ENCODE measurements at places on chromosomes 1 and 21.

DNA sequence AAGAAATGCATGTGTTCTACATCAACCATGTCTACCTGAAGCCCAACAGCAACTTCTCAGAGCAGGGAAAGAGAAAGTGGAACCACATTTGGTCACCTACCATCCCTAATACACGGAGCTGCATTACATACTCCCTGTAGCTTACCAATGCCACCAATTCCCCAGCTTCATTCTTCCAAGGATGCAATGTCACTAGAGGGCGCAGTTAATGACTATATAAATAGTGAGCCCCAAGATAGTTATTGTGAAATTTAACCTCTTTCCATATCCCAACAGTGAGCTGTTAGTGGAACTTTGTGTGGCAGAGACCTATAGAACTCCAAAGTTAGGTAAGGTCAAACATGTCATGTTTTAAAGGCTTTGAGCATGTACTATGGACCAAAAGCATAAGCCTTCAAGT, 618.3 kb downstream of the SMYD3 start:
- DNase-seq = no peak

DNA sequence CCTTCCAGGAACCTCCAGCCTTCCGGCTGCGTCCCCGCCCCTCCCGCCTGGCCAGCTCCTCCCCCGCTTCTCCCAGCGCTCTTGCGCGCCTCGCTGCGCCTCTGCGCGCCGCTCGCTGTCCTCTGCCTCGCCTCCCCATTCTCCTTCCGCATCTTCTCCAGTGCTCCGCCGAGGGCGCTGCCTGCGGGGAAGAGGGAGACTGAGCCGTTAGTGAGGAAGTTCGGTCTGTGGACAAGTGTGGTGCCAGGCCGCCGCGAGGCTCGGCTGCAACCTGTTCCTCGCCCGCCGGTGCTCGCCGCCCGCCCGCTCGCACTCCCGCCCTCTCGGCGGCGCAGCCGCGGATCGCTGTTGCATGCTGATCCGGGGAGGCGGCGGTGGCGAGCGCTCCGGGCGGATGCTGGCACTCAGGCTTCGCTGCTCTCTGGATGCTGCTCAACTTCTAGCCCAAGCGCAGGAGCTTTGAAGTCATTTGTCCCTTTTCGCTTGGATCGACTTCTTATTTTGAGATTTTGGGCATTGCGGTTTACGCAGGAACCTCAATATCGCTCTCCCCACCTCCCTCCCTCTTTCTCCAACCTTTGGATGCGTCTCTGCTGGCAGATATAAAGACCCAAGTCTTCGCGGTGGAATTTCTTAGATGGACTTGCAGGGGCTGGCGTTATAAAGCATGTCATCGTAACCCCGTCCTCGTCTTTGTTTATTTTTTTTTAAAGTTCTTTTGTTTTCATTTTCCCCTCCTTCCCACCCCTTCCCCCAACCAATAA, 614 bp upstream of the CACNA1E start:
- DNase-seq = peak; percentile 37

- no peak for DNase-seq
Observed at GRCh38 chr1:51686450-51686849, 69.6 kb downstream of the OSBPL9 start.

GRCh38 chr1:46464013-46464548, 25.6 kb upstream of the DMBX1 start:
- DNase-seq = no peak

GRCh38 chr1:43315481-43315880, 14.7 kb downstream of the TIE1 start:
- no peak for DNase-seq

GRCh38 chr1:160197231-160197630, 6.9 kb downstream of the CASQ1 start:
- DNase-seq = no peak

- no peak for DNase-seq
Observed at GRCh38 chr1:107196973-107197562, 56.2 kb downstream of the NTNG1 start.

DNA sequence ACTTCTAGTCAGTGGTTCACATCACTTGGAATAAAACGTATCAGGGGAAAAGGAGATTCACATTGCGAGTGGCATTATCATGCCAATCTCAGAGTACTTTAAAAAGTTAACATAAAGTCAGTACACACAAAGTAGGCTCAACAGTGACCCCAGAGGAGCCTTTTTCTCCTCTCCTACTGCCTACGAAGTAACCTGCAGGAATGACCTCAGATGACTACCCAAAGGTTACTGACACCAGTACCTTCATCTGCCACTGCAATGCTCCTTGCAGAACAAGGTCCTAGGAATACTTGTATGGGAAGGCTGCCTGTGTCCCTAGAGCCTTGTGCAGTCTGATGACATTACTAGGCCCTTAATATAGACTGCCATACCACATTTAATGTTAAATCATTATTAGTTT, 389.8 kb upstream of the LYPLAL1 start:
- no peak for DNase-seq

DNA sequence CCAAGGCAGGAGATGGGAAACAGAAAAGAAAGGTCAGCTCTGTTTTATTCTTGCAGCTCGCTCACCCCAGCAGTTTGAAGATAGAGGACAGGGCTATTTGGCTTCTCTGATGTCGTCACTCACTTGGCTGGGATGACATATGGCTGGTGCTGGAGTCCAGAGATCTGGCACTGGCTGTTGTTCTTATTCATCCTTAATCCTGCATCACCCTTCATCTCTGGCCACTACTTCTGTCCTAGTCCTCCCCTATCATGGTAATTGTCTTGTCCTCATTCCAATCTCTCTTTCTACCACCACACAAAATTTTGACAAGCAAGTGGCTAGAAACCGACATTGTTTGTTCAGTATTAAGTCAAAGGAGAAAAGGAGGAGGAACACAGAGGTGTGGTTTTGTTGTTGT, 103.8 kb upstream of the PDE4B start:
- DNase-seq = no peak

- DNase-seq = no peak
Observed at GRCh38 chr1:212166644-212167043, 118.6 kb upstream of the PPP2R5A start.

DNA sequence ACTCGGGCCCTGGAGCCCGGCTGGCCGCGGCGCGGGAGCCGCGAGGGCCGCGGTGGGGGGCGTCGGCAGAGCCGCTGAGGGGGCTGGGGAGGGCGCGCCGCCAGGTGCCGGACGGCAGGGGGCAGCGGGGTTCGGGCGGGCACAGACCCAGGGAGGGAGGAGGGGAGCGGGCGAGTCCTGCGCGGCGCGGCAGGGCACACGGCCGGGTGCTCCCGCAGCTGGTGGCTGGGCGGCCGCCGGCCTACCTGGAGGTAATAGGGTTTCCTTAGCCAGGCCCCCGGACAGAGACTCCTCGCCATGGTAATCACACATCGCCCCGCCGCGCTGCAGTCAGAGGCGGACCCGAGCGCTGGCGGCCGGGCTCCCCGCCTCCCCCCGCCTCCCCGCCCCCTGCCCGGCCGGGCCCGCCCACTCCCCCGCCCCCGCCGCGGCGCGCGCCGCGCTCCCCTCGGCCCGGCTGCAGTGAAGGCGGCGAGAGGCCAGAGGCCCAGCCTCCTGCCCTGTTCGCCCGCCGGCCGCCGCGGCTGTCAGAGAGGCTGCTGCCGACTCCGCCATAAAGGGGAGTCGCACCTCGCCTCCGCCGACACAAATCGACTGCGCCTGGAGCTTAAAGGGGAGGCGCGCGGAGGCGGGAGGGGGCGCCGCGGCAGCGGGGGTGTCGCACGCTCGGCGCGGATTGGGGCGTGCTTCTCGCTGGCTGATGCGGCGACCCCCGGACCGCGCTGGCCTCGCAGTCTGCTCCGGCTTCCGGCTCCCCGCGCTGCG, at the start of gene DIPK1A:
DIPK1A (minus strand) TSS at position 332 of the 765 bp plus-strand sequence; CDS start at position 299, 33 bp downstream.
- peak; percentile 91 for DNase-seq

DNA sequence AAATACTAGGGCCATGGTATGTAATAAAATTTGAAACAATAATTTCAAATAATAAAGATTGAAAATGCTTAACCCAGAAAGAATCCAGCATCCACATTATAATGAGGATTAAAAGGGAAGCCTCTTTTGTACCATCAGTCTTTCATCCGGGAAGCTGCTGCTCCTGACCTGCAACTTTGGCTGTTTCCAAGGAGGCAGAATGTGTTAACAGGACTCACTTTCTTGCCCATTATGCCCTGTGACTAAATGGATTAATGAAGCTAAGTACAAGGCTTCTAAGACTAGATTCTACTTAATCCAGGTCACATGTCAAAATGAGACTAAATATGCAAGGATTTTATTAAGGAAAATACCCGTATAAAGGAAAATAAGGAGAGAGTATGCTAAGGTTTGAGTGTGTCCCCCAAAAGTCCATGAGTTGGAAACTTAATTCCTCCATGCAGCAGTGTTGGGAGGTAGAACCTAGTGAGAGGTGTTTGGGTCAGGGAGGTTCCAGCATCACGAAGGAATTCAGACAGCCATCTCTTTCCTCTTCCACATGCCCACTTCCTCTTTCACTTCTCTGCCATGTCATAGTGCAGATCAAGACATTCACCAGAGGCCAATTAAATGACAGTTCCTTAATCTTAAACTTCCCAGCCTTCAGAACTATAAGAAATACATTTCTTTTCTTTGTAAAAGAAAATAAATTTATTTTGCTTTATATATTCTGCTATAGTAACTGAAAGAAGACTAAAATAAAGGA, 27.7 kb downstream of the FMO2 start:
- no peak for DNase-seq

GRCh38 chr1:184905601-184906322, 68.5 kb downstream of the NIBAN1 start:
- no peak for DNase-seq

GRCh38 chr1:87902830-87903229, 574.1 kb downstream of the LMO4 start:
- no peak for DNase-seq

DNA sequence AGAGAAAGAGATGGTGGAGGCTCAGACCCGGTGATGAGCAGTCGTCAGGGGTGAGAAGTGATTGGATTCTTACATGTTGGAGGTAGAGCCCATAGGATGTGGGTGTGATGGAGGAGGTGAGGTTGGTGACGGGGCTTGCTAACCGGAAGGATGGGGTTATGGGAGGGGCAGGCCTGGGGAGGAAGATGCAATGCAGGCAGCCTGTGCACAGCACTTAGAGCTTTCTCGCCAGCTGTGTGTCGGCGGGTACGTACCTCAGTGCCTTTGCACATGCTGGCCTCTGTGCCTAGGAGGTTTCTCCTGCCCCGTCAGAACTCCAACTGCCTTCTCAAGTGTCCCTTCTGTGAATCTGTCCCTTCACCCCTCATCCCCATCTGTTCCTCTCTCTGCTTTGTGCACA, 2.9 kb upstream of the BSND start:
- no peak for DNase-seq

DNA sequence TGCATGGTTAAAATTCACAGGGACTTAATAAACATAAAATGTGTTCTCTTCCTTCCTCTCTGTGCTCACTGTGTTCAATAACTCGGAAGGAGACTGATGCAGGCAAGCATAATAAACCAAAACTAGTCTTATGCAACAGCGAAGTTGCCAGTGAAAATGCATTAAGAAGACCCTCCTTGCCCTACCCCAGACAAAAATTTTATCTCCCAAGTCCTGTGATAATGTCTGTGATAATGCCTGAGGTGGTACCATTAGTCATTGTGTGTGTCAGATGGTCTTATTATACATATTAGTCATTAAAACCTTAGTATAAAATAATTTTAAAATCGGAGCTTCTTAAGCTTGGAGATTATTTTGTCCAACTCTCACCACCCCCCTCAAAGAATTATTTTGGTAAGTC, 97.8 kb downstream of the NGF start:
- DNase-seq = no peak

DNA sequence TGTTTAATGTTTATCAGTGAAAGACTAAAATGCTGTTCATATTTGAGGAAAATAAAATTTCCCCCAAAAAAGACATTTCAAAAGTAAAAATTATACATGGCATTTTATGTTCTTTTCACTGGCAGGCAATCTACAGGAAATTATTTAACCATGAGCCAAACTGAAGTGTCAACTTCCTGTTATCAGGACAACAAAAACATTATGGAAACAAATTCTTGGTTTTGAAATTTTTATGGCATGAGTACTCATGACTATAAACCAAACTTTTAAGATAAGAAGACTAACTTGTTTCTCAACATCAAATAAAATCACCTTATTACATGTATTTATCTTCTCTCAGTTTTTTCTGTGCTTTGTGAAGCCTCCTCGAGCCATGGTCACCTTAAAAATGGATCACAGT, 698.6 kb downstream of the LTN1 start:
- no peak for DNase-seq

DNA sequence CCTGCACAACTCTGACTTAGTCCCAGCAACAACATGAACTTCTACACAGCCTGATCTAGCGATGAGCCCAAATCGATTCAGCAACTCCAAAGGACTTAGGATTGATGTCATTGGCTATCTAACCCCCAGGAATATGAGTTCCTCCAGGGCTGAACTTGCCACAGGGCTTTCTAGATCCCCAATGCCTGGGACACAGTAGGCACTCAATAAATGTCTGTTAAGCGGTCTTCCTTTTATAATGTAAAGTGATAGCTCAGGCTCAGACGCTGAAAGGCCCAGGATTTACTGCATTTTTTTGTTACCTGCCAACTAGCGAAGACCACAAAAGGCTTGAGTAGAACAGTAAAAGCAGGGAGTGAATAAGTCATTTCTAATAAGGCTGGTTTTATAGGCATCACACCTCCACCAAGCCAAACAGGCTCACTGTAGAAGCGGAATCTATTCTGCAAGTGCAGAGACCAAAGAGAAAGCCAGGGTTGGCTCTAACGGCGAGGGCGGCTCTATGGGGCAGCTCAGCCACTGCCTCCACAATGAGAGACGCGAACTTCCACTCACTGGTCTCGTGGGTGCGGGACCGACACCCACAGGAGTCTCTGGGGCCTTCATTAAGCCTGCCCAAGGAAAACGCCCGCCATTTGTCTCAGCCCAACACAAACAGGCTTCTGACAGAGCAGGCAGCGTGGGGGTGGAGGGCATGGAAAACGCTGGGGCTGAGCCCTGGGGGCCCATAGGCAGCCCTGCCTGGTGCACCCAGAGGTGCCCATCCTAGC, 52.0 kb downstream of the HLCS start:
- no peak for DNase-seq

GRCh38 chr1:67208217-67208616, 42.0 kb downstream of the IL23R start:
- DNase-seq = no peak

DNA sequence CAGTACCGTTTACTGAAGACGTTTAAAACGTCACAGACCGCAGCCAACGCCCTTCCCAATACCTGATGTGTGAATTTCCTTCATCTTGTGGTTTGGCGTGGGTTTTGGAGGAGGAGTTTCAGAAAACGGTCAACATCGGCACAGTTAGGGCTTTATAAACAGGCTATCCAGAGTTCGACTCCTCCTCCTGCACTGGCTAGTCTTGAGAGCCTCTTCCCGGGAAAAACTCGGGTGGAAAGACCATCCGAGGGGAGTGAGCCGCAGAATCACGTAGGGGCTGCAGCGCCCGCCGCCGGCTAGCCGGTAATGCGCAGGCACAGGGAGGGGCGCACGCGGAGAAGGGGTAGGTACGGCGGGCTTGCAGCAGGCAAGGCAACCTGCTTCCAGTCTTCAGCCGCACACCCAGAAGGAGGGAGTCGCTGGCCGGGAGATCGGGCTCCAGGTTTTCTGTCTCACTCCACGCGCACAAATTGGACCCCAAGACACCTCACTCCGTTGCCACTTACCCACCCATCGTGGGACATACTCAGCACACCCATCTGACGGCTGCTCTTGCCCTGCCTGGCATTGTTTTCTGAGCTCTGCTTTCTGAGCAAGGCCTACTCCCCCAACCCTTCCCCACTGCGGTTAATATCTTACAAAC, 25.4 kb downstream of the SLC19A2 start:
- peak; percentile 6 for DNase-seq

- peak; percentile 6 for DNase-seq
Observed at GRCh38 chr1:70290218-70290617, 64.3 kb downstream of the ANKRD13C start.

GRCh38 chr21:17988102-17988437, 168.9 kb upstream of the C21orf91 start:
- no peak for DNase-seq

GRCh38 chr1:43272576-43273571, 3.1 kb downstream of the TMEM125 start:
- DNase-seq = peak; percentile 3
